ENCODE measurements at places on chromosomes 11 and 22. TPM values are rescaled to one million over a fixed set of nuclear protein-coding genes. Genes with fewer than 3 reads are reported as not detected.

The MISFA gene
- not detected for total RNA-seq

The EFCAB6 gene
- 0.26 TPM for total RNA-seq

The TSPAN32 gene
- total RNA-seq = 0.90 TPM

The UPK3A gene
- not detected for total RNA-seq

The MAJIN gene
- not detected for total RNA-seq

The FADD gene
- 50.0 TPM for total RNA-seq

The TRIM51 gene
- 1.0 TPM for total RNA-seq

The SPI1 gene
- total RNA-seq = not detected

The OR4A16 gene
- total RNA-seq = not detected
